ENCODE measurements at places on chromosomes 11 and 22.
A peak's percentile ranks its signal among the peaks of the same experiment; 100 is the strongest.

GRCh38 chr11:73454987-73455386 lies 78.8 kb downstream of the RELT start:
- DNase-seq, result no peak

GRCh38 chr22:49140911-49141665 lies 686.6 kb downstream of the BRD1 start:
- DNase-seq, result no peak

DNA sequence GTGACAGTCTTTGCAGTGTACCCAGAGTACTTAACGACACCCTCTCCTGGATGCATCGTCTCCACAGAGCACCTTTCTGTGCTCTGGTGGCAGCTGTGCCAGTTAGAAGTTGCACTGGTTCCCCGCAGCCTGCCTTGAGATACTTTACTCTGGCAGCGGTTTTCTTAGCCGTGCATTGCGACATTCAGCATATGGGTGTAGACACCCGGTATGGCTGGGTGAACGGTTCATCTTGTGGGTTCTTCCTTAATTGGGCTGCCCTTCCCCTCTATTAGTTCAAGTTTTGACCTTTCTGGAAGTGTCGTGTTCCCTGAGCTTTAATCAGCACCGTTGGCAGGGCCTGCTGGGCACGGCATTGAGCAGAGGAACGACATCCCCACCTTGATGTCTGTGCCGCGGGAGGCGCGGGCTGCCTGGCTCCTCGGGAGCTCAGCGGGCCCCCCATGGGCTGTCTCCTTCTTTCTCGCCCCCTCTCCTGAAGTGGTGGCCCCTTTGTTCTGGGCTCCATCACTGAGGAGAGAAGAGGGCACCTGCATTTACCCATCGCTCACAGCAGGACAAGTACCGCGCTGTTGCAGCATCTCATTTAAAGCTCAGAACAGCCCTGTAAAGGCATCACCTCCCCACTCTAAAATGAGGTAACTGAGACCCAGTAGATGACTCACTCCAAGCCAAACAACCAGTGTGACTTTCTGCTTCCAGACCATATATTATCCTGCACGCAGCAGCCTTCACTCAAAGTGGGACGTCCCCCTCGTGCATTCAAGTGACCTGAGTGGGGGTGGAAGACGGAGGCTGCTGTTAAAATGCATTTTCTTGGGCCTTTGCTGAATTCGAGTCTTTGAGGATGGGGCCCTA lies 13.3 kb downstream of the FAM83F start:
- DNase-seq, result no peak

DNA sequence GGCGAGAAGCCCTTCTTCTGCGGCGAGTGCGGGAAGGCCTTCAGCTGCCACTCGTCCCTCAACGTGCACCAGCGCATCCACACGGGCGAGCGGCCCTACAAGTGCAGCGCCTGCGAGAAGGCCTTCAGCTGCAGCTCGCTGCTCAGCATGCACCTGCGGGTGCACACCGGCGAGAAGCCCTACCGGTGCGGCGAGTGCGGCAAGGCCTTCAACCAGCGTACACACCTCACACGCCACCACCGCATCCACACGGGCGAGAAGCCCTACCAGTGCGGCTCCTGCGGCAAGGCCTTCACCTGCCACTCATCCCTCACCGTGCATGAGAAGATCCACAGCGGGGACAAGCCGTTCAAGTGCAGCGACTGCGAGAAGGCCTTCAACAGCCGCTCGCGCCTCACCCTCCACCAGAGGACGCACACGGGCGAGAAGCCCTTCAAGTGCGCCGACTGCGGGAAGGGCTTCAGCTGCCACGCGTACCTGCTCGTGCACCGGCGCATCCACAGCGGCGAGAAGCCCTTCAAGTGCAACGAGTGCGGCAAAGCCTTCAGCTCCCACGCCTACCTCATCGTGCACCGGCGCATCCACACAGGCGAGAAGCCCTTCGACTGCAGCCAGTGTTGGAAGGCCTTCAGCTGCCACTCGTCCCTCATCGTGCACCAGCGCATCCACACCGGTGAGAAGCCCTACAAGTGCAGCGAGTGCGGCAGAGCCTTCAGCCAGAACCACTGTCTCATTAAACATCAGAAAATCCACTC lies 12.2 kb downstream of the ZNF74 start:
- DNase-seq, result no peak

DNA sequence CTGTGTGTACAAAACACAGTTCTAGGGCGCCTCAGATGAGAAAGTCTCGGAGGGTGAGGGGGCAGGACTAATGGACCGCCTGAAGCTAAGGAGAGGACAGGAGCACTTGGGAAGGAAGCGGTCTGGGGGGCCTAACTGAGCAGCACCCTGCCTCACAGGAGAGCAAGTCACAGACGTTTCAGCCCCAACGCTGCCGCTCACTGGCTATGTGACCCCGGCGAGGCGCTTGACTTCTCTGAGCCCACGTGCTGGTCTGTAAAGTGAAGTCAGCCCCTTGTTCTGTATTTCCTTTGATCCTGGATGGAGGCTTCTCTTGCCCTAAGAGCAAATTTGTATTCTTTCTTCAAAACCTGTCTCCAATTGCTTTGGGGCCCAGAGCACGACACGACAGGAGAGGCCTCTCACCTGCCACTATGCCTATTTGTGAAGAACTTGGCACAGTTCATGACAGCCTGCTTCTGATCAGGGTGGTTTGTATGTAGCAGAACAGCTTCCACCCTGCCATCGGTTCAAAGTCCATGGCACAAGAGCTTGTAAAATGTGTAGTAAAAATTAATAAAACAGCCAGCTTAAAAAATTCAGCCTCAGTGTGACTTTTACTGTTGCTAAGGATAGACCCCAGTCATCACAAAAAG lies 59.1 kb downstream of the WNT11 start:
- no peak for DNase-seq

DNA sequence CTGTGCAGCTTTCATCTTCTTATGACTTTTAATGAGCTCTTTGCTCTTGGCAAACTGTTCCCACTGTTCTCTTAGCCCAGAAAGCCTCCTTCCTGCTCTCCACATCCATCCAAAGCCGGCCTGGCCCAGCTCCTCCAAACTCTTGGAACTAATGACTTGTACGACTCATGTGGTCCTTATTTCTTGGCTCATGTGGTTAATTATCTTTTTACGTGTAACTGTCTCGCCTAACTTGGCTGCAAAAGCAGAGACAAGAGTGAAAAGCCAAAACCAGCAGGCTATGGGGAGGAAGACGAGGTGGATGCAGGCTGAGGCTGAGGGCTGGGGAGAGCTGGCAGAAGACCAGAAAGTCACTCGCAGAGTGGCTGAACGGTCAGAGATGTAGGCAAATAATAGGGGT lies 5.5 kb downstream of the CSNK2A3 start:
- DNase-seq, result peak; percentile 34

DNA sequence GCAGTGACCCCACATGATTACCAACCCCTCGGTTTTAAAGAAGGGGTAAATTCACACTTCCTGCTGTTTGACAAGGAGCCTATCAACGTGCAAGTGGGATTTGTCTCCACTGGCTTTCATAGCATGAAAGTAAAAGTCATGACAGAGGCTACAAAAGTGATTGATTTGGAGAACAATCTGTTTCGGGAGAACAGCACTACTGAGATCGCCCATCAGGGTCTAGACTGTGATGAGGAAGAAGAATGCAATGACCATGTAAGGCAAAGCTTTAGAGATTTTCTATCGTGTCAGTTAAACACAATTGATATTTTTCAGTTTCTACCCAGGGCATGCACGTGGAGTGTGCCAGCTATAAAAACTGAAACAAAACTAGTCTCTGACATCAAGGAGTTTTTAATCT lies 41.7 kb downstream of the HORMAD2 start:
- DNase-seq, result no peak

- peak; percentile 26 for DNase-seq
Measured at GRCh38 chr11:15208378-15209222, 93.9 kb downstream of the INSC start.

- no peak for DNase-seq
Measured at GRCh38 chr11:69799097-69799496, 20.1 kb downstream of the FGF3 start.

Measured in uterus (tissue), 4 donors.